ENCODE measurements at places on chromosomes 11 and 22.

DNA sequence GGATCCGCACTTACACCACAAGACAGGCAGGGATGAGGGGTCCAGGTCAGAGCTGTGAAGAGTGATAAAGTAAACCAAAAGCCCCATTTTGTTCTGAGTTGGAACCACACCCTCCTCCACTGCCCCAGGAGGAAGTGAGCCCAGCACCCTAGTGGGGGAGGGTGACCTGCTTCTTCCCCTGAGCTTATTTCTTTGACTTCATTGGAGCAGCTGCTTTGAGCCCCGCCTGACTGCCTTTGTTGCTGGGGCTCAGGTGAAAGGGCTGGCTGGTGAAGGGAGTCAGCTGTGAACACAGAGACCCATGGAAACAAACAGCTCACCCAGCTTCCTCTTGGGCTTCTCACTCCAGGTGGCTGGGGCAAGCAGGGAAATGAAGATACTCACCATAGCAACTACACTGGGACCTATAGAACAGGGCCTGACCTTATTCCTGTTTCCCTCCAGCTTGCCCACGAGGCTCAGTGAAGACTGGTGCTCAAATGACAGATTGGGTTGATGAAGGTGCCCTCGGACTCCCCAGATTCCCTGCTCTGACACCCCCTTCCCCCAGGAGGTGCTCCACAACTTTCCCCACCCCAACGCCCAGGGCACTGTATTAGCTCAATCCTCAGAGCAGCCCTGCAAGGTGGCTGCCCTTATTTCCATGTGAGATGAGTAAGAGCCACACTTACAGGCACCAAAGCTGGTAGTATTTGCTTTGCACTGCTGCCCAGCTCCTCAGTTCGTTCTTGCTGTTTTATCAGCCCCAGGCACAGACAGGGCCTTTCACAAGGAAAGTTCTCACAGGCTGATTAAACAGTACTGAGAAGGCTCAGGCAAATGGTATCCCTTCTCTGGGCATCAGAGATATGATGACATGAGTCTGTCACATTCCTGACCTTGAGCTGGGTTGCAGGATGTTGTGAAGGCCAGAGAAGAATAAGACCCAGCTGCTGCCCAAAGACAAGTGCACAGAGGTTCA lies 2.4 kb downstream of the UCP2 start:
- peak; percentile 67 for DNase-seq

DNA sequence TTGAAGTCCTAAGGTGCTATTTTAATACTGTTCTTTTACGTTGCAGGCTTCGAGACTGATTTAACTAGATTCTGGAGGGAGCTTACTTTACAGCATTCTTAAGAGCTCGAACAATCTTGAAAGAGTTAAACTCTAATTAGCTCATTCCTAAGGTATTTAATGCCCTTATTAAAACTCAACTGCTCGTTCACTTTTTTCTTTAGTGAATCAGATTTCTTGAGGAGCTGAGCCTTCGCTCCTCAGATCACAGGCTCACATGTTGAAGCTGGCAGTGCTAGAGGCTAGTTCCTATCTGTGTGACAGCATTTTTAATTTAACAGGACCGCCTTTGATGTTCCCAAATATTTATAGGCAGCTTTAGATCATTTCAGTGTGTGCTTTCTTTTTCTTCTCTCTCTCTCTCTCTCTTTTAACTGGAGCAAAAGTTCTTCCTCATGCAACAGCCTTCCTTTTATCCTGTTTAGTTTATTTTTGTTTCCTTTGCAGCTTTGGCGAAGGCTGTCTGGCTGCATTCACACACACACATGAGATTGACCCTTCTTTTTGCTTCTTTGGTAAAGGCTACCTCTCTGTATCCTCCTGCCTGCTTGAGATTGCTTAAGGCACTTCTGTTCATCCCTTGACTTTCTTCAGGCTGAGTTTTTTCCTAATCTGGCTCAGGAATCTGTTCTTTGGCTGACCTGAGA lies 21.0 kb downstream of the ZNRF3 start:
- no peak for DNase-seq

DNA sequence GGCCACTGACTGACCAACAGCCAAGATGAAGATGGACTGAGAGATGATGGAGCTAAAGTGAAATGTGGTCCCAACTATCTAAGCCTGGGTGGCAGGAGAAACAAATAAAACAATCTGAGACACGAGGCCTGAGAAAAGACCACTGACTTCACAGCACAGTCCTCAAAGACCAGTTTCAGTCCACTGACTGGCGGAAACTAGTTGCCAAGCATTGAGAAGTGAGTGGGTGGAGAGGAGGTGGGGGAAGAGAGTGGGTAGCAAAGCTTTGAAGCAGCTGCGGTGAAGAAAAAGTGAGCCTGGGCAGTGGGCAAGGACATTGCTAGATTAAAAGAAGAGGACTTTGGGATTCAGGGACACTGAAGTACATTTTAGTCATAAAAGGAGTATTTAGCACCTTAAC lies 1.9 kb downstream of the MS4A1 start:
- no peak for DNase-seq

DNA sequence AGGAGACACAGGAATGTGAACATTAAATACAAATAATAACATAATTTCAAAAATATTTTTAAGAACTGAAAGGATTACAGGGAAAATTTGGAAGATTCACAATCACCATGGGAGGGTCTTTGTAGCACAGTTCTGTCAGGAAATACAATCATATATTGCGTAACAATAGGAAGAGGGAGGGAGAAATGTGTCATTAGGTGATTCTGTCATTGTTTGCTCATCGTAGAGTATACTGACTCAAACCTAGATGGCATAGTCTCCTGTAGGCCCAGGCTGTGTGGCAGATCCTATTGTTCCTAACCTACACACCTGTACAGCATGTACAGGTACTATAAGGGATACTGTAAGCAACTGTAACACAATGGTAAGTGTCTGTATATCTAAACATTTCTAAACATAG lies 330.4 kb downstream of the BRD1 start:
- DNase-seq: no peak

- no peak for DNase-seq
These were observed 65.8 kb downstream of the PARVB start for GRCh38 chr22:44089717-44090570.

- peak; percentile 40 for DNase-seq
These were observed 99.5 kb downstream of the ZNF280B start for GRCh38 chr22:22408731-22409696.

DNA sequence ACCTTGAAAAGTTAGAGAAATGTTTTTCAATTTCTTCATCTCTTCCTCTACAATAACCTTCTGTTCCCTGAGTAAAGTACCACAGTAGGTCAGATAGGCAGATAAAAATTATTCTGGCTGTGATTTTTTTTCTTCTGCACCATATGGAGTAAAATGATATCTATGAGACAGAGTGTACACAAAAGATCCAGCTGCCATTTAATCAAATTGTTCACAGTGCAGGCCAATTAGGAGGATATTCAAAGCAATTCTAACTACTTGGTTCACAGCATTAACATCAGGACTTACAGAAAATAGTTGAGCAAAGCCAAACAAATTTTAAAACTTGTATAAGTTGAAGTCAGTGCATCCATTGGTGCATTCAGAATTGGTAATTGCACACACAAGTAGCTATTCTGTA lies 147.9 kb upstream of the LUZP2 start:
- DNase-seq: no peak

DNA sequence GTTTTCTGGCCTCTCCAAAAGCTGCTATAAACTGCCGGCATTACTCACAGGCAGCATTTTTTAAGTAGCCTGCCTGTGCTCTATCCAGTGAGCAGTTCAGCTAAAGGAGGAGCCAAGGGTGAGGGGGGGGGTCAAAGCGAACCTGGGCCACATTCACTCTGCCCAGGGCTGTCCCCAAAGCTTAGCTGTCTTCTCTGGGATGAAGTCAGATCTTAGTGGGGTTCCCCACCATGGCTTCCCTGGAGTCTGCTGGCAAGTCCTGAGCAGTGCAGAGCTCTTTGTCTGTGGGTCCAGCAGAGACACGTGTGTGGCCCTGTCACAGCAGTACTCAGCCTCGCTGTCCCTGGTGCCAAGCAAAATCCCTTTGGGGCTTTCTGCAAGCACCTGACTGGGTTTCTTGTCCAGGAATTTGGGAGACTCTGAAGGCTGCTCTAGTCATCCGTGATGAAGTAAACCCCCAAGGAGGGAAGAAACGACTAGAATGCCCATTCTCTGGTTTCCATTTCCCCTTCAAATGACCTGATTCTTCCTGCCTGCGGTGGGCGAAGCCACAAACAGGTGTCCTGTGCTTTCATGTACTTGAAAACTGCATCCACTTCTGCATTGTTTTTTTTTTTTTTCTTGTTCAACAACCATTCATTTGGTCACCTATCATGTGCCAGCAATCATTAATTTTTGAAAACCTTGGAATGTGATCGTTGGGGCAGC lies 2.6 kb downstream of the KCNJ5 start:
- DNase-seq: no peak

DNA sequence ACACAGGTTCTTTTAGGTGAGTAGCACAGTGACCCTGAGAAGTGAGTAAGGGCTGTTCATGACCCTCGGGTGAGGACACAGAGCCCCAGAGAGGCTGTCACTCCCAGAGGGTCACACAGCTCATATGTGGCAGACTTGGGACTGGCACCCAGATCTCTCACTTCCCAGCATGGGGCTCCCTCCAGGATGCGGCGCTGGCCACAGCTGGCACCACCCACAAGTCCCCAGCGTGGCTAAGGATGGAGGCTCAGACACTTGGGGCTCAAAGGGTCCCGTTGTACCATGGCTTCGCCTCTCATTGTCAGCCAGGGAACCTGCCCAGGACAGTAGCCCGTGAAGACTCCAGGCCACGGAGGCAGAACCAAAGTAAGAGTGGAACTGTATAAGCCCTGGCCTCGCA lies 6.0 kb upstream of the SHISAL1 start:
- DNase-seq: no peak
